Right ventricle myocardium inferior (tissue), 1 donor: ENCODE measurements at places on chromosomes 16 and 17.

DNA sequence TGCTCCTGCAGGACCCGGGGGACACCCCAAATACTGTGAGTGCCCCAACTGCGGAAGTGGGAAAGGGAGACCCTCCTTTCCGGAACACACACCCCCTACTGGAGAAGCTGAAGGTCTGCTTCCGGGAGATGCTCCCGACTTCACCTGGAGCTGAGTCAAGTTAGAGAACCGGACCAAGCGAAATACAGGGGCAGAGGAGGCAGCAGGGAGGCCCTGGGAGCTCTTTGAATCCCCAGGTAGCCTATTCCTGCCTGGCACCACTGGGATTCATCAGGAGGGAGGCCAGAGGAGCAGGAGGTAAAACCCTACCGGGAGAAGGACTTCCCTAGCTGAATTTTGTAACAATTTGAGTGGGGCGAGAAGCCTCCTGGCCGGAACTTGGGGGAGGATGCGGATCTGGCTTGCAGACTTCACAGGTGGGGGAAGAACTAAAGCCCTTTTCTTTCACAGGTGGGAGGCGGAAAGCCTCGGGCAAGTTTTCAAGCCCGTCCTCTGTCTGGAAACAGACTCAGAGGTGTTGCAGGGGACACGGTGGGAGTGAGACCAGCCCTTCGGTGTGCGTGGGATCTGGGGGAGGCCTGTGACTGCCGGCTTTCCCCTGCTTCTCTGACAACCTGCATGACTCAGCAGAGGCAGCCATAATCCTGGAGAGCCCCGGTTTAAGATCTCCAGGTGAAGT, 22.4 kb upstream of the TEKT1 start:
- DNase-seq = no peak

GRCh38 chr17:67769231-67769630, 51.5 kb downstream of the NOL11 start:
- DNase-seq = no peak

- DNase-seq = no peak
These were observed 6.5 kb upstream of the C16orf74 start for GRCh38 chr16:85757341-85757822.

- no peak for DNase-seq
These were observed 4.8 kb downstream of the CYB5D2 start for GRCh38 chr17:4147751-4148310.

DNA sequence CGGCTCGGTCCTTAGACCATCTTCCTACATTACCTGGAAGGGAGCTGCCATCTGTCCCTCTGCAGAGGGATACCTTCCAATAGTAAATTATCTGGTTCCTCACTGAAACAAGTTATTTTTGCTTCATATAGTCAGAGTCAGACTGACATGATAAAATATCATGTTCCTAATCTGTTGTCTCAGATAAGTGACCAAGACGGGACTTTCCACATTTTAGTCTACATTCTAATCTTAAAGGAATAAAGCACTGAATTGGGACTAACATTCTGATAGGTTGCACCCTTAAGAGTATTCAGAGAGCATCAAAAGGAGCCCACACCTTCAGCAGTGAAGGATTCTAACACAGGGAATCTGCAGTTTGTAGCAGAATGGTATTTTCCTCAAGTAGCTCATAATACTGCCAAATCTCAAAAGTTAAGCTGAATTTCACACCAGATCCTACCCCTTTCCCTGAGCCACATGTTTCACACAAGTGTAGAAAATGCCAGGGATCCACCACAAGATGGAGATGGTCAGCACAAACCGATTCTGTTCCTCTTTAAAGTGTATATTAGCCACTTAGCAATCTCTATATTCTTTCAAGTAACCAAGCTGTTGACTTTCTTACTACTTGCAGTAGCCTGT, 13.4 kb downstream of the GINS2 start:
- no peak for DNase-seq

DNA sequence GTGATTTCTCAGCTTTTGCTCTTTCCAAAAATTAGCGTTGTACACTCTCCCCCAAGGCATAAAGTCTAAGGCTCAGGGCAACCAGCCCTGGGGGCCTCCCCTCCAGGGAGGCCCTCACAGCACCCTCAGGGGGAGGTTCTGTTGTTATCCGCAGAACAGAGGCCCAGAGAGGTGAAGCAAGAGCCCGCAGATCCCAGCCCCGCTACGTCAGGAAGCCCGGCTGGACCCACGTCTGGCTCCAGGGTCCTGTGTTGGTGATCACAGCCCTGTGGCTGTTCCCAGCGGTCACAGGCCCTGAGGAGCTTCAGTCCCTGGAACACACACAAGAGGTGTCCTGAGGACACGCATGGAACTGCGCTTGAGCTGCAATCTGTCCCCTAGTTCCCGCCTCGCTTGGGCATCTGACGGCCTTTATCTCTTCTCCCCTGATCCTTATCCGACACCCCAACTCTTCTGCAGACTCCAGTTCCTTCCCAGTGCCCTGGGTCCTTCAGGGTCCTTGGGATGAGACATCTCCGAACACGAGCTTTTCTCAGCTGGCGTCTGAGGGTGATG, 1.1 kb upstream of the ZG16B start:
- DNase-seq = no peak

DNA sequence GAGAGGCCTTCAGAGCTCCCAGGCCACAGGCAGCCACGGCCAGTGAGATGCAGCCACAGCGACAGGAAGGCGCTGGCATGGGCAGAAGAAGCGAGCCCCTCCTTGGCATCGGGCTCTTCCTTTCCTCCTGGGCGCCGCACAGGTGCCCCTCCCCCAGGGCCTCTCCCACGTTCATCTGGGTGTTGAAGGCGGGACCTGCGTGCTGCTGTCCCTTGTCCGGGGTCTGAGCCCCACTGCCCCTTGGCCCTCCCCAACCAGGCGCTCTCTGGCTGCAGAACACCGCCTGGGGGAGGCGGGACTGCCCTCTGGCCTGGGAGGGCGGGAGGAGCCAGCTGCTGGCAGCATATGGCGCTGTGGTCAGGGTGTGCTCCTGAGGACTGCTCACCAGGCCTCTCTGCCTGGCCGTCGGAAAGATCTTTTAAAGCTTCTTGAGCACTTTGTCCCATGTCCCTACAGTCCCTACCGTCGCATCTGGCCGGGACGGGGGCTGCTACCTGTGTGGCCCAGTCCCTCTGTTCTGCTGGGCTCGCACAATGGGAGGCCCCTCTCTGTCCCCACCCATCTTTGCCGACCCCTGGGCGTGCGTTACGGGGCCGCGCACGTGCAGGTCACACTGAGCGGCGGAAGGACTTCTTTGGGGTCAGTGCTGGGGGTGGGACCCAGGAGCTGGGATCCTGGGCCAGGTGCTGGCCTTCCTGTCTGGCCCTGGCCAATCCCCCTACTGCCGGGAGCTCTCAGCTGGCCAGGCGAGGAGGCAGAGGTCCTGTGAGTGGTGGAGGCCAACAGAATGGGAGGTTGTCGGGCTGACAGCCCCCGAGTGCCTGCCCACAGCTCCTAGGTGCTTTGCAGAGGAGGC, 1.7 kb downstream of the SLC25A10 start:
- no peak for DNase-seq

DNA sequence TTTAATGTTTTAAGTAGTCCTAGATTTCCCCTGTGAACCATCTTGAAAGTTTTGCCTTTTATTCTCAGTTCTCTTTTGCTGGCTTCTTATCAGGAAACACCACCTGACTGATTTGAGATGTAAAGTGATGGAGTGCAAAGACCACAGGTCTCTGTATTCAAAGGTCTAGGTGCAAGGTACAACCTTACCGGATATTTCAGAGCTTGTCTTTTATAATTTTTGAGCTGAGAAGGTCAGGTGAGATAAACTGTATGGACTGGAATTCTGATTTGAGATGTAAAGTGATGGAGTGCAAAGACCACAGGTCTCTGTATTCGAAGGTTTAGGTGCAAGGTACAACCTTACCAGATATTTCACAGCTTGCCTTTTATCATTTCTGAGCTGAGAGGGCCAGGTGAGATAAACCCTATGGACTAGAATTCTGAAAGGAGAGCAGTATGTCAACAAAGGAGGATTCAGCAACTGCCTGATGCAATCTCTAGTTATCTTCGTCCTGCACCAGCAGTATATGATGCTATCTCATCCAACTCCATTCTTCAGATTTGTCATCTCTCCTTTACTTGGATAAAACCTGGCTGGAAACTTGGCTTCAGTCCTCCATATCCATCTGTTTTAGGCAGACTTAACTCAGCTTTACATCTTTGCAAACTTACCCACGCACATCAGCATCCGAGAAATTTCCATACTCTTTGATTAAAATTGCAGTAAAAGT, 64.3 kb downstream of the CENPV start:
- no peak for DNase-seq

- peak; percentile 93 for DNase-seq
These were observed 24.1 kb downstream of the BAHCC1 start for GRCh38 chr17:81419319-81419885.

DNA sequence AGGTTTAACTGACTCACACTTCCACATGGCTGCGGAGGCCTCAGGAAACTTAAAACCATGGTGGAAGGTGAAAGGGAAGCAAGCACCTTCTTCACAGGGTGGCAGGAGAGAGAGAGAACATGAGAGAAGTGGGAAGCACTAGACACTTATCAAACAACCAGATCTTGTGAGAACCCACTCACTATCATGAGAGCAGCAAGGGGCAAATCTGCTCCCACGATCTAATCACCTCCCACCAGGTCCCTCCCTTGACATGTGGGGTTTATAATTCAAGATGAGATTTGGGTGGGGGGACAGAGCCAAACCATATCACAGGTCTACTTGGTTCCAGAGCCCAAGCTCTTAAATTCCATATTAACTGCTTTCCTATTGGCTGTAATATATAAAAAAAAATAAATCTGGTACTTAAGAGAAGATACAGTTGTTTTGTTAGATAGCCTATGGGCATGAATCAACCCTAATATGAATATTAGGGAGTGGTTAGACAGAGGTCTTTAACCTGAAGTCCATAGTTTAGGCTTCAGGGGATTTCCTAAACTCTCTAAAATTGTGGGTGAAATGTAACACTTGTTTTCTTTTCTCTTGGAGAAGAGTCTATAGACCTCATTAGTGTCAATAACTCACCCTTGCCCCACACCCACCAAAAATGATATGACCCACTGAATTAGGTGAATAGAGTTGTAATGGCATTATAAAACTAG, 56.7 kb downstream of the SKAP1 start:
- DNase-seq = no peak

DNA sequence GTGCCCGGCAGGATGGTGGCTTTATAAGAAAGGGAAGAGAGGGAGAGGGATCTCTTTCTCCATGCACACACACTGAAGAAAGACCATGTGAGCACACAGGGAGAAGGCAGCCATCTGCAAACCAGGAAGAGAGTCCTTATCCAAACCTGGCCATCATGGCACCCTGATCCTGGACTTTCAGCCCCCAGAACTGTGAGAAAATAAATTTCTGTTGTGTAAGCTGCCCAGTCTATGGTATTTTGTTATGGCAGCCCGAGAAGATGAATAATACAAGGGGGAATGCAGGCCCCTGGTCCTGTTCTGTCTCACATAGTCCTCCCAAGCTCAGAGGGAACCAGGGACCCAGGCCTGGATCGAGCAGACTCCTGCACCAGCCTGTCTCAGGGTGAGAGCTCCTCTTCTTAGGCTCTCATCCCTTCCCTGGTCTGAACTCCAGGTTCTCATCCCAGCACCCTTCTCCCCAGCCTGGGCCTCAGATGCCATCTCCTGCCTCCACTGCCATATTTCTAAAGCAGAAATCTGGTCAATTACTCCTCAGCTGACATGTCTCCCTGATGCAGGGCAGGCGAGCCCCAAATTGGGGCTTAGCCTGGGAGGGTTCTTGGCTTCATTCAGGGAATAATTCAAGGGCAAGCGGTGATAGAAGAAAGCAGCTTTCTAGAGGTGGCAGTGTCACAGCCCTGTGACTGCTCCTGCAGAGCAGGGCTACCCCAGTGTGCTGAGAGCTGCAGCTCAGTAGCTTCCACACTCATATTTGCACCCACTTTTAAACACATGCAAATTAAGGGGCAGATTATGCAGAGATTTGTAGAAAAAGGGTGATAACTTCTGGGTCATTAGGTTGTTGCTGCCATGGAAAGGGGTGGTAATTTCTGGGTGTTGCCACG, 28.8 kb downstream of the IGFBP4 start:
- no peak for DNase-seq

- peak; percentile 85 for DNase-seq
These were observed 4.1 kb downstream of the SYNGR2 start for GRCh38 chr17:78172249-78173051.

DNA sequence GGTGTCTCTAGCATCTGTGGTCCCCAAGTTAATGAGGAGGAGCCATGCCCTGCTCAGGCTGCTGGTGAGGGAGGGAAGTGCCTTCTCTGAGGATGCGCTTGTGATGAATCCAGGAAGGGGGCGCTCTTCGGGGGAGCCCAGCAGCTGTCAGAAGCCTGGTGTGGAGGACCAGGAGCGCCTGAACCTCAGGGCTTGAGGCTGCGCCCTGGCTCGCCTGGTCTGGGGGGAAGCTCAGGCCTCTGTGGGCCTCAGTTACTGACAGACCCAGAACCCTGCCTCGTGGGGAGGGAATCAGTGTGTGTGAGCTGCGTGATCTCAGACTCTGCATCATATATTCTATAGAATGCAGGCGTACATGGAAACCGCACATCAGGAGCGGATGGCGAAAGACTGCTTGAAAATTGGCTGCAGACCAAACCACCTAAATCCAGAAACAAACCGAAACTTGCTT, 126.1 kb downstream of the SEC14L1 start:
- DNase-seq = no peak

- DNase-seq = no peak
These were observed 5.1 kb downstream of the CLEC10A start for GRCh38 chr17:7074931-7075330.

GRCh38 chr17:57629470-57629869, 115.6 kb downstream of the CCDC182 start:
- DNase-seq = no peak

DNA sequence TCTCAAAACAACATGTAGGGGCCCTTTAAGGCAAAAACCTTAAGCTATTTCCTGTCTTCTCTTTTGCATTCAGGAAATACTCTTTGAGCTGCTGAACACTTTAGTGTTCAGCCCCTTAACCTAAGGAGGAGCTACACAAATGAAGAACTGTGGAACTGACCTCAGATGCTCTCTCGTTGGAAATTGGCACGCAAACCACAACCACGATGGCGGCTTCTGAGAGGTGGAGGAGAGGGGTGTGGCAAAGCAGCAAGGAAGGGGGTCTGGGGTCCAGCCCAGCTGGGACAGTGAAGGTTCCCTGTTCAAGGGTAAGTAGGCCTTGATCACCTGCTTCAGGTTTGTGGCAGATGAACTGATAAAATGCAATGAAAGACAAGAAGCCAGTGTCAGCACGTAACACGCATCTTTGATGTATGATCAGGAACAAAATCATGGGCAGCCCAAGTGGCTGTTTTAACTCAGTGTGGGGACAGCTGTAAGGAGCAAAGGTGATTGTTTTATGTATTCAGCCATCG, 291.6 kb upstream of the TNRC6C start:
- no peak for DNase-seq
